ENCODE measurements at places on chromosomes 13 and 19.
A peak's percentile ranks its signal among the peaks of the same experiment; 100 is the strongest.

- no peak for DNase-seq
These were observed 13.3 kb downstream of the KCNC3 start for GRCh38 chr19:50315773-50316448.

DNA sequence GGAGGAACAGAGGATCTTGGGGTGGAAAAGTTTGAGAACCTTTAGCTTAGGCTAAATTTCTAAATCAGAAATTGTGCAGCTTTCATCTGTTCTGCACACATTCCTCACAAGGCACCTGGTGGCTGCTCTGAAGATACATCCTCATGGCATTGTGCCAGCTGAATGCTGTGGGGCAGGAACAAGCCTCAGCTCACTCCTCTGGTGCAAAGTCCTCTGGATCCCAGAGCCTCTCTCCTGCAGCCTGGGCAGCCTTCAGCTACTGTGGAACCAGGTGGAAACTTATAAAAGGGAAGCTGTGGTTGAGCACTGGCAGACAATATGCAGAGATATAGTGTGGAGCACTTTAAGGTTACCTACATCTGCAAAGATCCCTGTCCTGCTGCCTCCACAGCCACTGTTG is 72.3 kb downstream of the KCTD12 start:
- DNase-seq: no peak

GRCh38 chr13:77893066-77893465 is 25.6 kb downstream of the EDNRB start:
- no peak for DNase-seq

DNA sequence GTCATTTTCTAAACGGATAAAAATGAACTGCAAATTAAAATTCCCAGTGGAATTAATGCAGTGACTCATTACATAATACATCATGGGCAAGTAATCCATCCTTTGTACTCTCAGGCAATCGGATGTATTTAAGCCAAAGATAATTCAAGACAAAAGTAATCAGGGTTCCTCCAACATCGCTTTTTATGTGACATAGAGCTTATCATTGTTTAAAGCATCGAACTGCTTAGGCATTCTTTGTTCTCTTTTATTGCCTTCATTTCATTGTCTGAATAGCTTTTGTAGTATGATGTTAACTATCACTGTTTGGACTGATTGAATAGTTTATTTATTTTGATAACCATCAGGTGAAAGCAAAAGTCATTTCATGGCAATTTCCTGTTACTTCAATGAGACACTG is 209.4 kb downstream of the ITGBL1 start:
- no peak for DNase-seq

DNA sequence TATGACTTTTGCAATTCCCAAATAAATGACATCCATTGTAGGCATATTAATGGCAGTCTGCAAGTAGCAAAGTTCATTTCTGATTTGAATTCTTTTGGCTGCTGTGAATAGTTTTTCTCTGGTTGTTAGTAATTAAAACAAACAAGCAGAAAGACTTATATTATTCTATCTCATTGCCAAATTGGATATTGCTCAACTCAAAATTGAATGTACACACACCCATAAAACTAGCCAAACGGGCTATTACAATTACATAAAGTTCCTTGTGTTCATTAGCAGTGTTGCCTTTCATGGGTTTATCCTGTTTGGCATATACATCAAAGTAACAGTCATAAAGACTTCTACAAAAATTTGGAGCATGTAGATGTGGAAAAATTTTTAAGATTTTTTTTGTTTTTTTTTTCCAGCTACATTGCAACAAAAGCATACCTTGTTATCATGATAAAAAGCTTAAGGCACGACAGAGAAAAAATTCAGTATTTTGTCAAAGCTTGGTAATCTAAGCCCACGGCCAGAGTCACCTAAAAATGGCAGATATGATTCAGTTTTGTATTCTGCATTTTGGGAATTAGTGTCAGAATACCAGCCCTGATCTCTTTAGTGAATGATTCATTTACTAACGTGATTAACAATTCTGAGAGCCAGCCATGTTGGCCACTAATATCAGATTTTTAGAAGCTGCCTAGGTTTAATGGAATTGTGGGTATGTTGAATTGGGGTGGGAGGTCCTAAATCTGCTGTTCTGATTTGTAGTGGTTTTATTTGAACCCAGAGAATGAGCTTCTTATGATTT is 108.4 kb downstream of the KLF5 start:
- peak; percentile 24 for DNase-seq

GRCh38 chr19:13071444-13072187 is 31.0 kb downstream of the LYL1 start:
- DNase-seq: no peak

DNA sequence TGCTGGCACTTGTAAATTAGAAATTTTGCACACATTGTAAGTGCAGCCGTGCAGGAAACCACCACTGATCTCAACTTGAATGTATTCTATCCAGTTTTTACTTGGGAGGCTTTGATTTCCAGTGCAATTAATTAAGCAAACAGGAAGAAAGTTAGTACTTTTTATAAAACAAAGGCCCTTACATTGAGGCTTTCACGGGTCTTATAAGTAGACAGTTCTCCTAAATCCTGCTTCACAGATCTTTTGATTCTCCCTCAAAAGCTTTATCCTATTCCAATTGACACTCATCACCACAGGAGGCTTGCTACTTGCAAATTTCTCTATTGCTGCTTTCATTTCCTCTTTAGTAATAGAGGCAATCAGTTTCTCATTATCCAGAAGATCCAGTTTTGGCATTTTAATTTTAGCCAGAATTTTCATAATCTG is 90.1 kb downstream of the ERCC5 start:
- no peak for DNase-seq

DNA sequence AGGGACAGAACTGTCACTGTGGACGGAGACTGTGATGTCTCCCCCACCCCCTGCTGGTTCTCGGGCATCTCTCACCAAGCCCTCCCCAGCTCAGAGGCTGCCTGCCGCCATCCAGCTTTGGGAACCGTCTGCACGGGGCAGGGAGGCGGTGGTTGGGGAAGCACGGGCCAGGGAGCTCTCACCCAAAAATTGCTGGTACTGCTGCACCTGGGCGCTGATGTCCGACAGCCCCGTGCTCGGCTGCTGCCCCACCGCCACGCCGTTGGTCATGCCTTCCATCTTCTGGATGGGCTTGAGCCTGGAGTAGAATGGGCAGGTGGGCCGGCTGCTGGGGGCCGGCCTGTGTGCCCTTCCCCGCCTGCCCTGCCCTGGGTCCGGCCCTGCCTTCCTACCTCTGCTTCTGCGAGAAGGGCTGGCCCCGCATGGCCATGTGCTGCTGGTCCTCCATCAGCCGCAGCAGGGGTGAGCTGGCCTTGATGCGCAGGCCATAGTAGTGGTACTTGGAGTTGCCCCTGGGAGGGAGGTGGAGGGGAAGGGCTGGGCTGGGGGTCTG is 16.1 kb downstream of the DCAF15 start:
- no peak for DNase-seq

- DNase-seq: no peak
These were observed 6.6 kb downstream of the AKT2 start for GRCh38 chr19:40278361-40279035.

GRCh38 chr19:53519446-53519845 is 18.5 kb upstream of the ZNF331 start:
- no peak for DNase-seq

GRCh38 chr19:41294393-41294792 is 15.6 kb upstream of the CCDC97 start:
- DNase-seq: no peak

DNA sequence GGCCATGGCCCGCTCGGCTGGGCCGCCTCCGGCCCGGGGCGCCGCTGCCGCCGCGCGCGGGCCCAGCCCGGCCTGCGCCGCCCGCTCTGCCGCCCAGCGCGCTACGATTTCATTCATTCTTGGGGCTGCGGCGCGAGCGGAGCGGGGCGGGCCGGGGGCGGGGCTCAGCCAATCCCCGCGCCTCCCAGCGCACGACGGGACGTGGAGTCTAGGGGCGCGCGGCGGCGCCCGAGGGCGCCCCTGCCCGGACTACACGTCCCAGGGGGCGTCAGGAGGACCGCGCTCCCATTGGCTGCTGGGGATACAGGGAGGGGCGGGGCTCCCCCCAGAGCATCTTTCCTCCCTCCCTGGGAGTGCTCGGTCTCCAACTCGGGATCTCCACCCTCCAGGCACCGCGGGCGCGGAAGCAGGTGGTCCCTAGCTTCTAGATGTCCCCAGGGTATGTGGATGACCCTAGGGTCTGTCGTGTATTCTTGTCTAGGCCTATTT is 5.6 kb upstream of the DPF1 start:
- DNase-seq: peak; percentile 89

DNA sequence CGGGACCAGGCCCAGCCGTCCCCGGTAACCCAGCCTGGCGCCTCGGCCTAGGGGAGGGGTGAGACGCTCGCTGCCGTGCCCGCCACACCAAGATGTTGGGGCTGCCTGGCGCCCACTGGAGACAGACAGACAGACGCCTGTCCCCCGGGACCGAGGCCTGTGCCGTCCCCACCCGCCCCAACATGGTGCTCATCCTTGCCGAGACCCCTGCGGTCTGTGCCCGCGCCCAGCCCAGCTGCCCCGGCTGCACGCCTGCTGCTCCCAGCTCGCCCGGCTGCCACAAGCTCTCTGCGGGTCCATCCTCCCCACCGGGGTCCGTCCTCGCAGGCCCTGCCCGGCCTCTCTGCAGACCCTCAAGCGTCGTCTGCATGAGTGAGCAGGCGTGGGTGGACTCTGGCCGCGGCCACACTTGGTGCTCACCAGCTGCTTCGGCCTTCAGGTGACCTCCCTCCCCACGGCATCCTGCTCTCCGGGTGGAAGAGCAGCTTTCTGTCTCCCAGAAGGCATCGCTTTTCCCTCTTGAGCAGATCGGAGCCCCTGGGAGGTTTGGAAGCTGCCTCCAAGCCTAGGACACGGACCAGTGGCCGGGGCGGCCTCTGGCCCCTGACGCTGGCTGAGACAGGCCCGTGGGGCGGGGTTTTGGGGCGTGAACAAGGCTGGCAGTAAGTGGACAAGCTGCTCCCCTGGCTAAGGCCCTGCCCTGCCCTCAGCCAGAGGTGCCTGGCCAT is 6.7 kb upstream of the TMPRSS9 start:
- no peak for DNase-seq

DNA sequence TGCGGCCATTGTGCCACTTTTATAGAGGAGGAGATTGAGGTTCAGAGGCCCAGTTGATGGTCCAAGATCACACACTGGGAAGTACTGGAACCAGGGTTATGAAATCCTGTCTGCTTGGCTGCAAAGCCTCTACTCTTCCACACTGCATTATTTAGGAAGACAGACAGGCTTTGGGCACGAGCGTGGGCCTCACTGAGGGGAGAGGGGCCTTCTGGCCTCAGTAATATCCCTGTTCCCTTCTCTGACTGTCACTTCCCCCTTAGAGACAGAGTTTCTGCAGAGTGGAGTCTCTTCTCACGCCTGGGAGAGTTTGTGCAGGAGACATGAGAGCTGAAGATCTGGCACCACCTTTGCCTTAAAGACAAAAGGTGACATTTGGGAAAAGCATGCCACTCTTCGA is 49.0 kb upstream of the PNMA8B start:
- DNase-seq: no peak

DNA sequence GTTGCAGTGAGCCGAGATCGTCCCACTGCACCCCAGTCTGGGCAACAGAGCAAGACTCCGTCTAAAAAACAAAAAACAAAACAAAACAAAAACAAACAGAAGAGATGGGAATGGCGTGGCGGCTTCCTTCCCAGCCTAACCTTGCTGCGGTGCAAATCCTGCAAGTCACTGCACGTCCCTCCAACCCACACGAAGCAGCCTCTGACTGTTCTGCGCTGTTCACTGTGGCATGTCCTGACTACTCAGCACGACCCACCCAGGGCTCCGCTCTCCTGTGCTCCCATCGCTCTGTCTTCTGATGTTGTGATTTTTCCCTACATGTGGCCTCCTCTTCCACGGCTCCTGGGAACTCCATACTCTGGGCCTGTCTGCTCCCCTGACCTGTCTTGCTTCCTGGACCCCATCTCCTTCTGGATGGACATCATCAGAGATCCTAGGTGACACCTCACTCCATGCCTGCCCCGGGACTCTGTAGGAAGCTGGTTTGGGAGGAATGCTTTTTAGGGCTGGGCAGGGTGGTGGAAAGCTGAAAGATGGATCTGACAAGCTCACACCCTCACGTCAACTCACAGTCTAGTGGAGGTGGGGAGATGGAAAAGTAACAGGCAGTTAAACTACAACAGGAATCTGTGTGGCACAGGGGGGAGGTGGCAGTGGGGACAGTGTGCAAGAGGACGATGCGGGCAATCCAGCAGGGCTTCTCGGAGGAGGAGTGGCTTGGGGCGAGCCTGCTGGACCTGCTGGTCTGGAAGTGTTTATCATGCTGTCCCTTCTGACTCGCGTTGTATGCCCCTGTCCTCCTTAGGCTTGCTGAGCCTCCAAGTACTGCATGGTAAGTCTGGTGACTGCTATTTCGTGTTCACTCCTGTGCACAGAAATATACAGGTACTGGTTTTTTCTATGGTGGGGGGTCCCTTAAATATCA is 18.8 kb downstream of the ZSCAN5A start:
- no peak for DNase-seq

DNA sequence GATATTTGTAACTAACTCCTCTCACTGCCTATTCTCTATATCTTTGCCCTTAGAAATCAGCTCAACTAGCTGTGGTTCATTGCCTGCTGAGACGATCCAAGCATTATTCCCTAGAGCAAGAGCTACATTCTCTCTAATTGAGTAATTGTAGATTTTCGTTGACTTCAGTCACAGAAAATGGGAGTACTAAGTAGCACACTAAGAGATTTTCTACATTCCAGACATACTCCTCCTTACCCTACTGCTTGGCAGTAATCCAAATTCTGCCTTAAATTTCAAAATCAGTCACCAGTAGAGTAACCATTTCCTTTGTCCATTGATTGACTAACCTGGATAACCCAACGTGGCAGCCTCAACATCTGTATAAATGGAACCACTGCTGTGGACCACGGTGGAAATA is 1786.8 kb downstream of the SLITRK5 start:
- DNase-seq: peak; percentile 91

DNA sequence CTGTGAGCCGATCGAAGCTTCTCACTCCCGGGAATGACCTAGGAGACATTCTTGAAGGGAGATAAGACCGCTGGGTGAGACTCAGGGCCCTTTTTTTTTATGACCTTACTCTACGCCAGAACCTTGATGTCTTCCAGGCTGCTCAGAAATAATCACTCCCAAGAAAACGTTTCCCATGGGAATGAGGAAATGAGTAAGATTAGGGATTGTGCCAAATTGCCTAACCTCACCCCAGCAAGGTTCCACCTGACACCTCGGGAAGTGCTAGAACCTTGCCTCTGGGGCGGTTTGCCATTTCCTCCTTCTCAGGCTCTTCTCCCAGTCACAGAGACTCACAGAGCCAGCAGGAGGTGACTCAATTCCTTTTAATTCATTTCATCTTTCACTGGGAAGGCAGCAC is 2.3 kb downstream of the SLC46A3 start:
- DNase-seq: peak; percentile 59

DNA sequence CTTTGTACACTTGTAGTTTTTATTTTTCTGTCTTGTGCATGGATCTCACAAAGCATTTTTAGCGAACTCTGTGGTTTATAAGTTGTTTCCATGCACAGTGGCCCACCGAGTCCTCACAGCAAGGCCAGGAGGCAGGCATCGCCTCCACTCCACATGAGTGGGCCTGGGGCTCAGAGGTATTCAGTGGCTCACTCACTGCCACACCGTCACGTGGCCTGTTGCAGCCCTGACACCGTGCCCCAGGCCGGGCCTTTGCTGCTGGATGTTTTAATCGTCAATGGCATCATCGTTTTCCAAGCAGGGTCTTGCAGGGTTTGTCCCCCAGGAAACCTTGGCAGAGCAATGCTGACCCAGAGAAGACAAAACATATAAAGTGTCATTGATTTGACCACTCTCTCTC is 59.8 kb downstream of the SPACA7 start:
- no peak for DNase-seq

GRCh38 chr13:102729560-102730270 is 34.9 kb upstream of the METTL21C start:
- DNase-seq: peak; percentile 39

Measured in fibroblast of upper back skin (primary cell).